ENCODE measurements at places on chromosomes 13 and 19.

GRCh38 chr13:75263741-75264407 is 218.1 kb downstream of the TBC1D4 start:
- no peak for DNase-seq

GRCh38 chr19:46520616-46521015 is 24.9 kb upstream of the PNMA8B start:
- DNase-seq = no peak

- no peak for DNase-seq
Observed at GRCh38 chr13:105827111-105827809, 708.2 kb downstream of the EFNB2 start.

DNA sequence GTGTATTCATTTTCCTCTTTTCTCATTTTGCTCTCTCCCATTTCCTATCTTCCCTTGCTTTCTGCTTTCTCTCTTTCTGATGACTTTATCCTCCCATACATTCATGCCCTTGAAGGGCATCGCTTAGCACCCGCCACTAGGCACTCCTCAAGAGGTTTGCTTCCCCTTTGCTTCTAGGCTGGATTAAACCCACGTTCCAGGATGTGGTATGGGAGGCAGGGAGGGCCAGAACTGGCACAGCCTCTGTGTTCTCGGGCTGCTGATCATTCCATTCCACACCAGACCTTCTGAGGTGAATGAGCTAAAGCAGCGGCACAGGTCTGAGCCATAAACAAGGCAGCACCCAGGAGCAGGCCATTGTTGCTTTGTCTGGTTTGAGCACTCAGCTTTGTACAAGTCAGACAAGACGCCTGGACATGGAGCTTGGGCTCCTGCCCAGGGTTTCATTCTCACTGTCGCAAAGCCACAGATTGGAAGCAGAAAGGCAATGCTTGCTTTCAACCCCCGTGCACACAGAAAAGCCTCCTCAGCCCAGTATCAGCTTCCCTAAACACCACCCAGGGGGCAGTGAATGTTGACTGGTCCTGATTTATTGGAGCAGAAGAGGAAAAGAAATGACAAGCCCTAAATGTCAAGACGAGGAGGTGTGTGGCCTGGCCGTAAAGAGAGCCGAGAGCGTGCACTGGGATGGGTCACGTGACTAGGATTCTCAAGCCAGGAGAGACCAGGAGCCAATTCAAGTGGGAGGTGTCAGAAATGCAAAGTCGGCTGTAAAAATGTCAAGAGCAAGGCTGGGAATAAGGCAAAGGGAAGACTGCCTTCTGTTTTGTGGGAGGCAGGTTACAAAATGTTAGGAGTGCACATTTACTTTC is 218.0 kb upstream of the SERP2 start:
- DNase-seq = peak; percentile 62

DNA sequence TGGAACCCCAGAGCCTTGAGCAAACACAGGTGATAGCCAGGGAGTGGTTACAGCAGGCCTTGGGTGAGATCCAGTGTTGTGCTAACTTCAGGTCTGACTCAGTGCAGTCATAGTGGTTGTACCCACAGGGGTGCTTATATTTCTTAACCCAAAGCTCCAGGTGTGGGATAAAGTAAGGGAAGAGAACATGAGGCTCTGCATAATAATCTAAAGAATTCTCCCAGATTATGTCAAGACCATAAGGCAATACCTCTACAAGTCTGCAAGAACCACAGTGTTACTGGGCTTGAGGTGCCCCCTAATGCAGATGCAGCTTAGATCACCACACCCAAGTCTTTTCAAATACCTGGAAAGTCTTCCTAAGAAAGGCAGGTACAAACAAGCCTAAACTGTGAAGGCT is 485.4 kb downstream of the RFC3 start:
- no peak for DNase-seq

GRCh38 chr13:90622541-90622940 is 724.9 kb upstream of the MIR17HG start:
- no peak for DNase-seq

DNA sequence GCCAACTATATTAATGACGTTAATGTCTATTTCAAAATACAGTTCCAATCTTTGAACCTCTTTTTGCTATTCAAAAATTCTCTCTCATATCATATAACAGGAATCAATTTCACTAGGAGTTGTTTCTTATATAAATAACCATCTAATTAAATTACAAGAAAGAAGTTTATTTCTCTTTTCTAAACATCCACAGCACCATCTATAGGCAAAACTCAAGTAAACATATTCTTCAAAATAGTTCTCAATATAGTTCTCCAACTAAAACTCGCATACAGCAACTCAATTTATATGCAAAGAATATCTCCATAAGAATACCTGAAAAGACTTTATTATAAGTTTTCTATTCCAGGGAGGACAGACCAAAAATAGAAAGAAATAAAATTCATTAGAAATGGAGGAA is 65.6 kb downstream of the RBM26 start:
- DNase-seq = no peak

DNA sequence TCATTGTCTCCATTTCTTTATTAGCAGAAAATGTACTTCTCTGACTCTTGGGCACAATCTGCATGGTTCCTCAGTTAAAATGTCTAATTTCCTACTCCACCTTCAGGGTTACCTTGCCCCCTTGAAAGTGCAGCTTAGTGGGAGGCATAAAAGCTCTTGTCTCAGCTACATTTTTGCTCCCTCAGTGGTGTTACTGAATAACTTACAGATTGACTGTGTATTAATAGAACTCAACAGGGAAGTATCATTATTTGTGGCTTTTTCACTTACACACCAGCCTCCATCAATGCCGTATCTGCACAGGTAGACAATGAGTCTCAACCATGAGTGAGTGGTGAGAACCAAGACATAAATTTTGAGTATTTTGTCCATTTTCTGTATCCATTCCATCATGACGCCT is 456.2 kb upstream of the MIR17HG start:
- DNase-seq = no peak

GRCh38 chr19:16112778-16113177 is 1.1 kb downstream of the RAB8A start:
- DNase-seq = no peak

DNA sequence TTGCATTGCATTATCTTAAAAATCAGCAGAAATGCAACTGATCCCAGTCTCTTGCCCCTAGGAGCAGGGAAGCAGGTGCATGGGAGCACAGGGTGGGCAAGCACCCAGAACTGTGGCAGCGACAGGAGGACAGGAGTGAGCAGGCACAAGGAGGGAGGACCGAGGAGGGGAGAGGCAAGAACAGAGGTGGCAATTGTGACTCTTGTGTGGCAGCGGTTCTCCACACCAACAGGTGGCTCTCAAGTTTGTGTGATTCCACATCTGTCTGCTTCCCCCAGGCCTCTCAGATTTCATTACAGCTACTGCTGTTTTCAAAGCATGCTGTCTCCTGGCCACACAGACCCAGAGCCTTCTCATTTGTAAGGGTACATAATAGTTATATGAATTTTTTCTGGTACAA is 108.5 kb downstream of the STK24 start:
- DNase-seq = no peak

GRCh38 chr13:40175639-40176038 is 490.8 kb downstream of the FOXO1 start:
- no peak for DNase-seq

GRCh38 chr13:107572156-107572555 is 643.2 kb downstream of the LIG4 start:
- no peak for DNase-seq
